Fibroblast of upper back skin (primary cell): ENCODE measurements at places on chromosomes 11 and 22.

GRCh38 chr22:36409911-36410756, 22.4 kb upstream of the MYH9 start:
- peak; percentile 53 for DNase-seq

DNA sequence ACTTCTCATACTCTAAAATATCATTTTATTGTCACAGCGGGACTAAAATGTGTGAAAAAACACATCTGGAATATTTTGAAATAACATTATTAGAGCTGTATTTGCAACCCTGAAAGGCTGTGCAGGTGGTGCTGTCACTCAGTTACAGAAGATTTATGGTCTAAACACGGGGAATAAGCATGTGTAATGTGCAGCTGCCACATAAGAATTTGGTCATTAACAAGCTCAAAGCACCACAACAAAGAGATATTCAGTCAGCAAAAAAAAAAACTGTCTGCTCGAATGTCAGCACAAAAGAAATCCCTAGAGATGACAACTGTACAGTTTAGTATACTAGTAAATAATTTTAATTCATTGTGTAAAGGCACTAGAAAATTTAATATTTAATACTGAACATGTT, 31.3 kb downstream of the TMEM123 start:
- no peak for DNase-seq

DNA sequence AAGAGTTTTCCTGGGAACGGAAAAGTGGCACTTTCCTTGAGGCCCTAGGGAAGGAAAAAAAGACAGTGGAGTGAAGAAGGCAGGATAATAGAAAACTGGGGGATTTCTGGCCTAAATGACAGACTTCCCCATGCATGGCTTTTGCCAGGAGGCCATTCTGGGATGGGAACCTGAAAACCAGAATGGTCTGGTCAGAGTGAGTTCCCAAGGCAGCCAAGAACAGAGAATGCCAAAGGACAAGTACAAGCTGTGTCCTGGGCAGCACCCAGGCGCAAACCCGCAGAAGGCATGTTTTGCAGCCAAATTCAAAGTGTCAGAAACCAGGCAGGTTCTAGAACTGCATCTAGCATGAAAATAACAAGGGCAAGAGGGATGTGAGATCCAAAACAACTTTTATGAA, 162.4 kb downstream of the SPON1 start:
- DNase-seq = no peak

GRCh38 chr11:70124321-70125000, 46.3 kb downstream of the ANO1 start:
- no peak for DNase-seq

- peak; percentile 94 for DNase-seq
These were observed 161.6 kb upstream of the BDNF start for GRCh38 chr11:27861706-27862430.

DNA sequence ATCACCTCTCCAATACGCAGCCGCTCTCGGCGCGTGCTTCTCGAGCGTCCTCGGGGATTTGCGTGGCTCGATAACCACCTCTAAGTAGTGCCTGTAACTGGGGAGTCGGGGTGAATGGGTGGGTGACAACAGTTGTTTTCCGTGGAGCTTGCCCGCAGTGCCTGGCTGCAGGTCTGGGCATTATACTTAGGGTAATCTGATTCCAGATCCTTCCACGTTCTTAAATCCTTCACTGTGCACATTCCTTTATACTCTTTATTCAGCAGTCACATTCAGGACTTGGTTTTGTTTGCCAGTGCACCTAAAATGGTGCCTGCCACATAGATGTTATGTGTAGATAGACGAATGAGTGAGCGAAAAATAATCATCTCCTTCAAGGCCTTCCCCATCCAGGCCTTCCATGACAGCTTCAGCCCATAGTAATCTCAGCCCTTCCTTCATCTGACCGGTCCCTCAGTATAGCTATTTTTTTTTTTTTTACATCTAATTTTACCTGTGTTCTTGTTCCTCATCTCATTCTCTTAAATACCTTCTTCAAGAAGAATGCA, 602 bp downstream of the NAT10 start:
- no peak for DNase-seq
